ENCODE measurements at places on chromosomes 6 and 20.

- DNase-seq: no peak
These were observed 5.7 kb upstream of the NHSL1 start for GRCh38 chr6:138504764-138505689.

- DNase-seq: no peak
These were observed 339.0 kb upstream of the CITED2 start for GRCh38 chr6:139713424-139713823.

- no peak for DNase-seq
These were observed 277.7 kb upstream of the JARID2 start for GRCh38 chr6:14968056-14968637.

- no peak for DNase-seq
These were observed 15.1 kb downstream of the RNF217 start for GRCh38 chr6:124977067-124977908.

DNA sequence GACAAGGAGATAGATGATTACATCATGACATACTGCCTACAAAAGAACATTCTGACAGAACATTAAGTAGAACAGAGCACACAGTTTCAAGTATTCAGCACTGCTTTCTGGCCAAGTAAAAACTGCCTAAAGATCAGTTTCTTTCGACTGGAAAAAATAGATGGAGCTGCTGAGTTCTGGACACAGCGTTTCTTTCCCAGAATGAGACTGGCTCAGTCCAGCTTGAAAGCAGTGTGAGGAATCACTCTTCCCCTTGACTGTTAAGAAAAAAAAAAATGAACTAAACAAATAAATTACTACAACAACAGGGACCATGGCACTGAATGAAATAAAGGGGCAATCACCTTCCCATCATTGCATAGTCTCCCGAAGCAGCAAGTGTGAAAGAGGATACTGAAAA is 4.4 kb upstream of the LYRM2 start:
- DNase-seq: no peak

- no peak for DNase-seq
These were observed 111.0 kb upstream of the TMEM170B start for GRCh38 chr6:11426571-11426970.

DNA sequence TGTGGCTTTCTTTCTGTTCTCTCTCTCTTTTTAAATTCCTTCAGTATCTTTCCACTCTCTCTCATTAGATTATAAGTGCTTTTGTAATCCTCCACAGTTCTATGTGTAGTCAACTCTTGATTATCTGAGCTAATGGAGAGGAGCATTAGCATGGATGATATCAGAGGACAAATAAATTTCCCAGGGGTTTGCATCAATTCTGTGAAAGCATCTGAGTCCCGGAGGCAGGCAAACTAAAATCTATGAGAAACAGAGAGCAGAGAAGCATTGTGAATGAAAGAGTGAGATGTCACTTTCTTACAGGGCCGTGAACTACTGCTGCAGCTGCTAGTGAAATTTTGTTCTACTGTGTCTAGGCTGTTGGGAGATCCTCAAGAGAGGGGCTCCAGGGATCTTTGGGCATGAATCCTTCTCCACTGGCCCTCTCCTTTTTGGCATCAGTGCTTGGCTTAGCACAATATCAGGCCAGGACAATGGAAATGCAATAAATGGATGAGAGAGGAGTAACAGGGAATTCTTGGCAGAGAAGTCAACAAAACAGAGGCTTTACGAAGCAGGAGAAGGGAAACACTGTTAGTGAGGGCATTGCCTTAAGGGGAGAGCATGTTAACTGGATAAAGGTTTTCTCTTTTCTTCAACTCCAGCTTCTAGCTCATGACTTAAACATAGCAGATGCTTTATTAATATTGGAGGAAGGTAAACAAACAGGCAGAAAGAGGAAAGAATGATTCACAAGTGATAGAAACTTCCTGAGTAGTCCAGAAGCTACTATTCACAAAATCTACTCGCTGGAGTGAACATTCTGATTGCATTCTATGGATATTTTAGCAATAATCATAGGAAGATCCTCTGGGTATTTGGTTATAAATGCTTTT is 847.0 kb upstream of the MAP3K7 start:
- DNase-seq: no peak

DNA sequence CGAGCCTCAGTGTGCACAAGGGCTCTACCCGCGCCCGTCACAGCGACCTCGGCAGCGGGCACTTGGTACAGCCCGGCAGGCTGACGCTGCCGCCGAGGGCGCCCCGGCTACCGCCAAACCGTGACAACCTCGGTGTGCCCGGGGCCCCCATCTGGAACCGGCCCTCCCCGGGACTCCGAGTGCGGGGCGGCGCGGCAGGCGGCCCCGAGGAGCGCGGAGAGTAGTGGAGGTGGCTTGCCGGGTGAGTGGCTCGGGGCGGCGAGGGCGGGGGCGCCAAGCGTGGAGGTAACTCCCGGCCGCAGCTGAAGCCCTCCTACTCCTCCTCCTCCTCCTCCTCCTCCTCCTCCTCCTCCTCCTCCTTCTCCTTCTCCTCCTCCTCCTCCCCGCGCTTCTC is at the start of gene ISM1:
ISM1 (plus strand) TSS at position 371 of the 394 bp plus-strand sequence. CDS start 503 bp downstream, outside the sequence.
- DNase-seq: peak; percentile 30

DNA sequence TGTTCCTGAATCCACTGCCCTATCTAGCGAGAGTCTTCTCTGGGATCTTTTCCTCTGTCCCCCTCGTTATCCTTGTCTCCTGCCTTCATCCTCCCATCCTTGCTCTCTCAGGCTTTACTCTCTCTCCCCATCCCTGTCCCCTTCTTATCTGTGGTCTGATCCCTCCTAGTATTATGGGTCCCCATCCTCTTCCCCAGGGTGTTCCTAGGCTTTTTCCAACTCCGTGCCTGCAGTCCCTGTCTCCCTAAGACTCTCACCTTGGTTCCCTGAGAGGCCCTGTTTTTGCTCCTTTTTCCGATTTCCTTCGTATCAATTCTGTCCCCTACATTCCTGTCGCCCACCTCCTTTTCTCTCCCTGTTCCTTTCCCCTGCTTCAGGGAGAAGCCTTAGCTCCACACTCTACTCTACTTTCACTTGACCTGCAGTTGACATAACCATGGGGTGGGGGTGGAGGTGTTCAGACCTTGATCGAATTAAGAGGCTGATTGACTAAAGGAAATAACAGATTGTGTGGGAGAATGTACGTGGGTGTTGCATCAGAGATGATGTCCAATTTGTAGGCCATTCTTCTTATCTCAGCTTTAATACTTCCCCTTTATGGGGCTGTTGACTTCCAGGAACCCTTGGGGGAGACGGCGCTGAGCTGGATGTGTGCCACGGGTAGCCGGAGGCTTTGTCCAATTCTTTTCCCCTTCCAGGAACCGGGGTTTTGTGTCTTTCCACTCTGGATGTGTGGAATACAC is 905 bp downstream of the PPARD start:
- DNase-seq: no peak

DNA sequence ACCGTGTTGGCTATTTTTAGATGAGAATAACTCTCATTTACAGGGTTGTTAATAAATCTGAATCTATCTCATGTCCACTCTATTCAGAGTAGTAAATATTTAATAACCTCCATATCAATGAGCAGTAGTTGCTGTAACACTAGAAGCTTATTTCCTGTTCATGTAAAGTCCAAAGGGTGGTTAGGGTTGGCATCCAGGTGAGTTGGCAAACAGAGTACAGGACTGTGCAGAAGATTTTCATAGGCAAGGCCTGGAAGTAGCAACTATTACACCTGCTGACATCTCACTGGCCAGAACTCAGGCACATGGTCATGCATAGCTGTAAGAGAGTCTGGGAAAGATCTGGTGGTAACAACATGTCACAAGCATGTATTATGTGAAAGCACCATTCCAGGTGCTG is 147.5 kb downstream of the PHF3 start:
- no peak for DNase-seq

DNA sequence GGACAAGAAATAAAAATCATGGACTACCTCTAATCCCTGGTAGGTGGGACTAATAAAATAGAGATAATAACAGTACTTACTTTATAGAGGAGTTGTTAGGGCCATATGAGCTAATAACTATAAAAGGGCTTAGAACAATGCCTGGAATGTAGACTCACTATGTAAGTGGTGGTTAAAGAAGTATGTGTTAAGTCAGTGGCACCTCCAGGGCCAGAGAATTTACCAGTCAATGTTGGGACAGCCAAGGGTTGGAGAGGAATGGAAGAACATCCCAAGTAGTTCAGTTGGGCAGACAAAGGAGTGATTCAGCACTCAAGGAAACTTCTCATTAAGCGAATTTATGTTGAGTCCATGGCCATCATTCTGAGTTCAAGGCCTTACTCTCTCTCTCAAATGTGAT is 116.8 kb downstream of the OTOR start:
- no peak for DNase-seq

- DNase-seq: no peak
These were observed 8.4 kb upstream of the IDH3B start for GRCh38 chr20:2672446-2672845.

DNA sequence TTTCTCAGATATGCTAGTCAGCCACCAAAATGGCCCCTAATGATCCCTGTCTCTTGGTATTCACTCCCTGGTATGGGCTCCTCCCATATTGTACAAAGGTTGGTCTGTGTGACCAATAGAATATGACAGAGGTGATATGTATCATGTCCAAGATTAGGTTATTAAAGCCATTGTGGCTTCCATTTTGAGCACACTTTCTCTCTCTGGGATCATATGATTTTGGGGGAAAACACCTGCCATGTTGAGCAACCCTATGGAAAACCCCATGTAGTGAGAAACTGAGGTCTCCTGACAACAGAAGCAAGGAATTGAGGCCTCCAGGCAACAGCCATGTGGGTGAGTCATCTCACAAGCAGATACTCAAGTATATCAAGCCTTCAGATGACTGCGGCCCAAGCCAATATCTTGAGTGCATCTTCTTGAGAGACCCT is 7.1 kb upstream of the ZNF318 start:
- DNase-seq: no peak

DNA sequence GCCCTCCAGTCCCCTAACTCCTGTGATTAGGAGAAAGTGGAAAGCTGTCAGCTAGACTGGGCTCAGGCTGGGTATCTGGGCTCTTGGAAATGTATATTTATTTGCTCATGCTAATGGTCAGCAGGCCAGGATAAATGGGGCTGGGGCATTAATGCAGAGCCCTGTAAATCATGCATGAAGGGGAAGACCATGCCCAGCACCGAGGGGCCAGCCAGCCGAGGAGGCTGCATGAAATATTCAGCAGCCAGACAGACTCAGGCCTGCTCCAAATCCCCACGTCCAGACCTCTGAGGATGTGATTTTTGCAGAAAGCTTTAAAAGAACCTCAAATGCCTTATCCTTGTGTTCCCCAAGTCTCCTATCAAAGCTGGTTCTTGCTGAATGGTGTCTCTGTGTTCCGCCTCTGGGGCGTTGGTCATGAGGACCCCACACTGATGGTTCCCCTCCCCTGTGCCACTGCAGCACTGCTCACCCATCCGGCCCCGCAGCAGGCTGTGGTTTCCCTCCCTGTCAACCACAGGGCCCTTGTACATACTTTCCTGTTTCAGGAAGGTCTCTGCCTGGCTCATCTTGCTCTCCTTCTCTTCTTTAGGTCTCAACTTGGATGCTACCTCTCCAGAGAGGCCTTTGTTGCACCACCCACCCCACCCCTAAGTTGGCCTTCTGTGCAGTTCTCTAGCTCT is 358.4 kb downstream of the CDH26 start:
- DNase-seq: no peak

- no peak for DNase-seq
These were observed 52.4 kb downstream of the ANKRD6 start for GRCh38 chr6:89485320-89485719.

DNA sequence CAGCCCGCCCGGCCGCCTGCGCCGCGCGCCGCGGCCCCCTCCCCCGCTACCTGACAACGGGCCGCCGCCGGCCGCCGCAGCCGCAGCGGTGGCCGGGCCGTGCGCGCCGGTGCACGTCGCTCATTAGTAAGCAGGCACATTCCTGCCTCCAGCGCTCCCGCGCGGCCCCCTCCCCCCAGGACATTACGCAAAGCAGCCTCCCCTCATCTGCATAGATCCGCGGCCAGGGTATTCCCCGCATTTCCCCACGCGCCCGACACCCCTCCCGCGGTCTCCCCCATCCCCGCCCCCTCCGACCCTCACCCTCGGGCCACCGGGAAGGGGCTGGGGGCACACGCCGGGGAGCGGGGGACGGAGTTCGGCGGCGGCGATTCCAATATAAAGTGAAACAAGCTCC is at the start of gene HIVEP2:
HIVEP2 (minus strand) TSS at position 128 of the 397 bp plus-strand sequence. CDS start 170,438 bp downstream, outside the sequence.
- peak; percentile 67 for DNase-seq

DNA sequence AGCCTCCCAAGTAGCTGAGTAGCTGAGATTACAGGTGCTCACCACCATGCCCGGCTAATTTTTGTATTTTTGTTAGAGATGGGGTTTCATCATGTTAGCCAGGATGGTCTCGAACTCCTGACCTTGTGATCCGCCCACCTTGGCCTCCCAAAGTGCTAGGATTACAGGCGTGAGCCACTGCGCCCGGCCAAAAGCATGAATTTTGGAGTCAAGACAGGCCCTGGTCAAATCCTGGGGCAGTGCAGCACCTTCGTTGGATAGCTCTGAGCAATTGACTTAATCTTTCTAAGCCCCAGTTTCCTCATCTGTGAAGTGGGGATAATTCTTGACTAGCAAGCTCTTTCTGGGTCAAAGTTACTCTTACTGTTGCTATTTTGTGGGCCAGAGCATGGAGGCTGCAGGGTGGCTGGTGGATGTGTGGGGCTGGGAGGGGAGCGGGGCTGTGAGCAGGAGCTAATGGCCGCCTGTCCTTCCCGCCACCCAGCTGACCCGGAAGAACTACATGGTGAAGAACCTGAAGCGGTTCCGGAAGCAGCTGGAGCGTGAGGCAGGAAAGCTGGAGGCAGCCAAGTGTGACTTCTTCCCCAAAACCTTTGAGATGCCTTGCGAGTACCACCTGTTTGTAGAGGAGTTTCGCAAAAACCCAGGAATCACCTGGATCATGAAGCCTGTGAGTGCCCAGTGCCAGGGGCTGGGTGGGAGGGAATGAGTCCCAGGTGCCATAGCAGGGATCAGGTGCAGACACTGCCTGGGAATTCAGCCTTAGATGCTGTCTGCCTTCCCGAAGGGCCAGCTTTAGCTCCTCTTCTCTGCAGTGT is 39.0 kb downstream of the TTLL9 start:
- DNase-seq: peak; percentile 6

DNA sequence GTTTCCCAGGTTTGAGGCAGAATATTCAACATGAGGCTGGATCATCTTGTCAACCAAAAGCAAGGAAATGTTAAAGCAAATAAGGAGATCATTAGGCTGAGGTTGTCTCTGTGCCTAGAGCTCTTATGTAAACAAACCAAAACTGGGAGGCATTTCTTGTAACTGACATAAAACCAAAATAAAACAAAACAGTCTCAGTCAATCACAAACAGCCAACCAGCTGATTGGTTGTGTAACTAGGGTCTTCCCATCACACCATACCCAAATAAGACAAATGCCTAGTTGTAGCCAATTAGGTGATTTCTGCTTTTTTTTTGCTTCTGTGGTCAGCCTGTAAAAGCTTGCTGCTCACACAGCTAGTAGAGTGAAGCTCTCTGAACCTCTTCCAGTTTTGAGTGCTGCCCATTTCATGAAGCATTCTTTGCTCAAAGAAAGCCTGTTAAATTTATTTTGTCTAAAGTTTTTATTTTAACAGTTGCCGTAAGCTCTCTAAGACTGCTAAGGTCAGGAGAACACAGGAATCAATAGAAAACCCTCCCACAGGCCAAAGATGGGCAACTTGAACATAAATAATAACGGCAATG is 8.9 kb upstream of the FITM2 start:
- no peak for DNase-seq

Data from GM10248 (cell line).